ENCODE measurements at places on chromosomes 3 and 15.

- peak; percentile 82 for DNase-seq
These were observed 8.7 kb upstream of the SEMA3F start for GRCh38 chr3:50146316-50146901.

- DNase-seq, result peak; percentile 76
These were observed 2.1 kb downstream of the TRIM69 start for GRCh38 chr15:44738340-44738984.

GRCh38 chr15:46174122-46174521 lies 539.3 kb downstream of the SQOR start:
- no peak for DNase-seq

DNA sequence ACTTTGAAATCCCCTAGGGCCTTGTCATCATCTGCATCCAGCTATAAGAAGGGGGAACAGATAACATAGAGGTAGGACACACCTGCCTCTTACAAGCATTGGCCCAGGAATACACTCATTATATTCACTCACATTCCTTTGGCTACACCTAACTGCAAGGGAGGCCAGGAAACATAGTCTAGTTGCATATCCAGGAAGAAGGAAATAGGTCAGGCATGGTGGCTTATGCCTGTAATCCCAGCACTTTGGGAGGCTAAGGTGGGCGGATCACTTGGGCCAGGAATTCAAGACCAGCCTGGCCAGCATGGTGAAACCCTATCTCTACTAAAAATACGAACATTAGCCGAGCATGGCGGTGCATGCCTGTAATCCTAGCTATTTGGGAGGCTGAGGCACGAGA lies 48.8 kb downstream of the GTPBP8 start:
- DNase-seq, result no peak

GRCh38 chr15:48992545-48992944 lies 28.8 kb upstream of the SHC4 start:
- no peak for DNase-seq

GRCh38 chr3:94532951-94533350 lies 470.1 kb downstream of the NSUN3 start:
- no peak for DNase-seq

GRCh38 chr3:125374501-125374995 lies 577 bp downstream of the ZNF148 start:
- DNase-seq, result peak; percentile 54

GRCh38 chr3:71456156-71456555 lies 127.4 kb downstream of the FOXP1 start:
- DNase-seq, result no peak

GRCh38 chr15:69908590-69909420 lies 188.9 kb downstream of the TLE3 start:
- no peak for DNase-seq

- DNase-seq, result no peak
These were observed 8.0 kb upstream of the CCDC33 start for GRCh38 chr15:74227968-74228722.

- DNase-seq, result no peak
These were observed 21.4 kb downstream of the IRAK2 start for GRCh38 chr3:10185804-10186762.

GRCh38 chr15:74782259-74783071 lies 585 bp downstream of the CSK start:
- no peak for DNase-seq

GRCh38 chr15:49187549-49188245 lies 17.6 kb downstream of the GALK2 start:
- no peak for DNase-seq

DNA sequence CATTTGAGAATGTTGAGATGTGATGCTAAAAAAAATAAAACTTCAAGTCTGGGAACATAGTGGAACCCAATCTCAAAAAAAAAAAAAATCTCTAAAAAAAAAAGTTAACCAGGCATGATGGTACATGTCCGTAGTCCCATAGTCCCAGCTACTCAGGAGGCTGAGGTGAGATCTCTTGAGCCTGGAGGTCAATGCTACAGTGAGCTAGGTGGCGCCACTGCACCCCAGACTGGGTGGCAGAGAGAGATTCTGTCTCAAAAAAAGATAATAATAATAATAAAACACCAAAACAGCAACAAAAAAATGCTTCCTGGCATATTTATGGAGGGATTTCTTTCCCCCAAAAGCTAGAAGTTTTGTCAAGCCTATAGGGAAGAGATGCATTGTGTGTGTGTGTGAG lies 361.6 kb downstream of the ROBO1 start:
- DNase-seq, result no peak

- DNase-seq, result no peak
These were observed 1024.4 kb upstream of the CADM2 start for GRCh38 chr3:83934192-83935021.

- DNase-seq, result no peak
These were observed 667.4 kb downstream of the ROBO2 start for GRCh38 chr3:77707281-77707680.

GRCh38 chr15:40358471-40359353 lies 693 bp downstream of the DISP2 start:
- no peak for DNase-seq

DNA sequence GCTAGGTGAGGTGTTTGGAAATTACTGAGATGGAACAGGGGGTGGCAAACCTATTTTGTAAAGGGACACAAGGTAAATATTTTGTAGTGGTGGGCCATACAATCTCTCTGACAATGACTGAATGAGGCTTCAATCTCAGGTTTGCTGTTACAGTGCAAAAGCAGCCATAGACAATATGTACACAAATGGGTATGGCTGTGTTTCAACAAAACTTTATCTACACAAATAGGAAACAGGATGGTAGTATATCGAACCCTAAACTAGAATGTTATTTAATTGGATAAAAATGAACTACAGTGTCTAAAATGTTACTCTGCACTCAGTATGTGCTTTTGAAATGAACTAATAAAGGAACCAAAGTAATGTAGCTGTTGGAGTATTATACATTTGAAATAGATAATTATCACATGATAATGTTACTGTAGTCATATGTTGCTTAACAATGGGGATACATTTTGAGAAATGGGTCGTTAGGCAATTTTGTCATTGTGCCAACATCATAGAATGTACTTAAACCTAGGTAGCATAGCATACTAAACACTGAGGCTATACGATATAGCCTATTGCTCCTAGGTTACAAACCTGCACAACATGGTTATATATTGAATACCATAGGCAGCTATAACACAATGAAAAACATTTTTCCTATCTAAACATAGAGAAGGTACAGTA lies 495.2 kb upstream of the TBL1XR1 start:
- DNase-seq, result no peak

DNA sequence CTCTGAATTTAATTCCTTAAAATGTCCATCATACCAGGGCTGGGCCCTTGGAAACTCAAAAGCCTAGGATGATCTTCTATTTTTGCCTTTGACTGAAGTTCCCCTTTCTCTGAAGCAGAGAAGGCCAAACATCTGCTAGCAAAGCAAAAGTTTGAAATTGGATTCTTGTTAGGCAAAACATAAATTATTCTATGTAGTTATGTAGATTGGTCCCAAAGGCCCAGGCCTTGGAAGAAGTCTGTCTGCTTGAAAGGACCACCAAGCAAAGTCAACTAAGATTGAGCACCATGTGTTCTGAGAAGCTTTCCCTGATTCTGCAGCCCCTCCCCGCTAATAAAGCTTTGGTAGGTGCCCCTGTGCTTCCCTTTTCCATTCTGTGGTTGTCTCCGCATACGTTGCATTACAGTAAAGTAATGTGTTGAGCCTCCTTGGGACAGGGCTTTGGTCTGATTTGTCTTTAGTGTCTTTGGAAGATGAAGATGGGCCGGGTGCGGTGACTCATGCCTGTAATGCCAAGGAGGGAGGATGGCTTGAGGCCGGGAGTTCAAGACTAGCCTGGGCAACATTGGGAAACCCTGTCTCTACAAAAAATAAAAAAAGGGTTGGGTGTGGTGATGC lies 56.4 kb downstream of the RPL39L start:
- DNase-seq, result no peak

GRCh38 chr3:156050918-156051317 lies 69.5 kb upstream of the KCNAB1 start:
- peak; percentile 37 for DNase-seq

- no peak for DNase-seq
These were observed 87.9 kb downstream of the EFL1 start for GRCh38 chr15:82174471-82175235.

GRCh38 chr3:27079427-27080257 lies 289.5 kb downstream of the NEK10 start:
- no peak for DNase-seq

- DNase-seq, result no peak
These were observed 24.7 kb downstream of the SLTM start for GRCh38 chr15:58908550-58909309.

DNA sequence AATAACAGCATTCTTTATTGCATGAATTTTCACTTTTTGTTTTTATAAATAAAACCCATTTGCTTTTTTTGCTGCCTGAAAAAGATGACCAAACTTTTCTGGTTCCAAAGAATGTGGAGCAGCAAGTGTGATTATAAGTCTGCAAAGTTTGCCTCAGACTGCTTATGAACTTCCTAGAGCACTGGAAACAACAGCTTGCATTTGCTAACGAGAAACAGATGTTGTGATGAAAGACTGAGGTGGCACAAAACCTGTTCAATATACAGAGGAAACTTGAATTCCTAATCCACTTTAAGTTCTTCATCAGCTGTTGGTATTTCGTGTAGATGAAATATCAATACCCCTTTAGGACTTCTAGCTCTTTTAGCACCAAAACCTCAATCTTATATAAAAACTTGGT lies 9.3 kb downstream of the ZPLD1 start:
- no peak for DNase-seq

GRCh38 chr3:36941162-36941561 lies 3.7 kb downstream of the TRANK1 start:
- DNase-seq, result no peak

DNA sequence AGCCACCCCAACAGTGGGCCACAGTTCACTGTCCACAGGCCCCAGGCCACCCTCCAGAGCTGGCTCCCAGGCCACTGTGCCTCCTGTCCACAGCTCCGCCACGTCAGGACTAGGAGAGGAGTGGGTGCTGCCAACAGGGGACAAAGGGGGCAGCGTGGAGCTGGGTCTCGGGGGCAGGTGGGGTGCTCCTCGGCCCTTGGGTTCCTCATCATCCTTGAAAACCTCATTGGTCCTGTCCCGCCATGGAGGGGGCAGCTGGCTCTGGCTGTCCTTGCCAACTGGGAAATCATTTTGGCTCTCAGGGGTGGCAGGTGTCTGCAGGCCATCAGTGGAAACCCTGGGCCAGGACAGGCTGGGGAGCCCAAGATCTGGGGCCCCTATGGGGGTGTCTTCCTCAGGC lies 45.2 kb downstream of the ADAMTS7 start:
- DNase-seq, result no peak

DNA sequence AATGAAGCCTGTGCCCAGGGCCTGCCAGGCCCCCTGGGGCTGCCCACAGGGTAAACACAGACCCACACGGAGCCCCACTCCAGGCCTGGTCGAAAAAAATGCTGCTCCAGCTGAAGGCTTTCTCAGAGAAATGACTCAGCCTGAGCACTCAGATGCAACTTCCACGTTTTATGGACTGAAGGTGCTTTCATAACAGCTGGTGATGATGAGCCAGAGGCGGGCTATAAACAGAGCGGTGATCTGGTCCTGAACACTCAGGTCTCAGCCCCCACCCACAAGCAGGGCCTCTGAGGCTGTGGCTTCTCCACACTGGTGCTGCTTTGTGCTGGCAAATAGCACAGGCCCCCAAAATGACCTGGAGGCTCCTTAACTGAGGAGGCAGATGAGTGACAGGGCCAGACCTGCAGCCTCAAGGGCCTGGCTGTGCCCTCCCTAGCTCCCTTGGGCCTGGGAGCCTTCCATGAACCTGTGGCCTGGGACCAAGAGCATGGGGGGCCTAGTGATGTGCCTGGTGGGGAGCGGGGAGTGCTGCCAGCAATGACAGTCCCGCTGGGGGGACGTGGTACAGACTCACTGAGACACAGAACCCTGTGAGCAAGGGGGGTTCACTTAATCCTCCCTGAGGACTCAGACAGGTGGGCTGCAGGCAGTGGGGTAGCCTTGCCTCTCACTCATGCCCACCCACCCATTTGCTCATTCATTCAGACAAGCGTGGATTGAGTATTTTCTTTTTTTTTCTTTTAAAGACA lies 23.0 kb upstream of the FURIN start:
- no peak for DNase-seq
